ENCODE measurements at places on chromosomes 1 and 21.

DNA sequence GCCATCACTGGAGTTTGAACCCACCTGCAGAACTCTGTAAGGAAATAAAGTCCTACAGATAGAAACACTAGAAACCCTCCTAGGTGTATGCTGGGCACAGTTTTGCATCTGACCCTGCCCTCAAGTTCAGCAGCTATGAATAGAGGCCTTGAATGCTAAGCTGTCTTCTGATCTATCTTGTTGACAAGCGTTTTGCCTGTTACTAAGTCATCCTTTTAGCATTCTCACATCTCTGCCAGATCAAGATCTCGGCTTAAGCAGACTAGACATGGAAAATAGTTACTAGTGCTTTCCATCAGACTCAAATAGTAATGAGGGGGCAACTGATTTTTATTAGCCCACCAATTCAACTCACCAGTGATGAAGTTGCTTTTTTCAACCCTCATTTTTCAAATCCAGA, 10.5 kb downstream of the TBX15 start:
- no peak for DNase-seq

GRCh38 chr1:88228114-88228513, 456.0 kb upstream of the PKN2 start:
- DNase-seq, result no peak

- no peak for DNase-seq
These were observed 47.0 kb downstream of the SLC37A1 start for GRCh38 chr21:42560517-42561179.

DNA sequence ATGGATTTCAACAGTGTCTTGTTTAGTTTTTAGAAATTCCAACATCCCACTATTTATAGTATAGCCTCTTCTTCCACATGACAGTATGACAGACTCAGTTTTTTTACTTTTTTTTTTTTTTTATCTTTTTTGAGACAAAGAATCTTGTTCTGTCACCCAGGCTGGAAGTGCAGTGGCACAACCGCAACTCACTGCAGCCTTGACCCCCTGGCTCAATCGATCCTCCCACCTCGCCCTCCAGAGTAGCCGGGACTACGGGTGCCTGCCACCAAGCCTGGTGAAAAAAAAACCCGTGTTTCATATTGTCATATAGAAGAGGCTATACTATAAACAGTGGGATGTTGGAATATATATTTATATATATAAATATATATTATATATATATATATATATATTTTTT, 1.2 kb upstream of the DR1 start:
- no peak for DNase-seq

GRCh38 chr1:179305450-179305849, 11.9 kb downstream of the SOAT1 start:
- DNase-seq, result no peak

DNA sequence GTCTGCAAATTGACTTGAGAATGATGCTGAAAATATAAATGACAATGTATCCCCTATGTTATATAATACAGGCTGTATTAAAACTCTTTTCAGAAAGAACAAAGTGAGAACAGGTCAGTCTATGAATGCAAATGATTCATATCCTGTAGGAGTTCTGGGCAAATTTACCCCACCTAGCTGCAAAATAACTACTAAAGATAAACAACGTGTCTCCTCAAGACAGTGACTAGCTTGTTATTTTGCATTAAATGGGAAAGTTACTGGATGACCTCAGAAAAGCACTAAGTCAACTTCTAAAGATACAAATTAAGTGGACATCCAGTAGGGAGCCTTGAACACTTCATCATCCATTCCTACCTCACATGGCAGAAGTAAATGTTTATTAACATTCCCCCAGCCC, 11.1 kb downstream of the RNF19B start:
- no peak for DNase-seq

DNA sequence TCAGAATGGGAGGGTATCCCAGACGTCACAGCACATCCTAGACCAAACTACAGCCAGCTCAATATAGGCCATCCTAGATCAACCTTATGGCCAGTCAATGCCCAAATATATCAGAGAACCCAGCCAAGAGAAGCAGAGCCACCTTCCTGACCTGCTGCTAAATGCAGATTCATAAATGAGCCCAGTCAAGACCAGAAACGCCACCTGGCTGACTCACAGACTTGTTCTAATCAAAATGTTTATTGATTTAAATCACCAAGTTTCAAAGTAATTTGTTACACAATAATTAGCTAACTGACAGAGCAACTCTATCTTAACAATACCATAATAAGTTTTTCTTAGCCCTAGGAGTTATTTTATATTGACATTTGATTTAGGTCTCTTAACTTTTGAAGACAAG, 28.6 kb downstream of the ZNF644 start:
- DNase-seq, result no peak

DNA sequence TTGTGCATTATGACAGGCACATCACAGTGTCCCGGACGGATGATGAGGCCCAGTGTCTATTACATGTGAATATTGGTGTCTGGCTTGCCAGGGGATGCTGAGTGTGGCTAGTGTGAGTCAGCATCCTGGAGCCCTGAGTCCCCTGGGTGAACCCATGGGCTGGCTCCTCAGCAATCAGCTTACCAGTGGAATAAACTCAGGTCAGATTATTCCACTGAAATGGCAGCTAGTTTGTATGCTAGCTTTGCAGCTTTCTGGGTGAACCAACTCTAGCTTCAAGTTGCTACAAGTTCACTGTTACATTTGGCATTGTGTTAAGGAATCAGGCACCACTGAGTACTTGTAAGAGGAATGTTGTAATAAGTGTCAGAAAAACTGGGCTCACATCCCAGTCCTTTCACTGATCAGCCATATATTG, 23.9 kb upstream of the RPTN start:
- DNase-seq, result no peak

DNA sequence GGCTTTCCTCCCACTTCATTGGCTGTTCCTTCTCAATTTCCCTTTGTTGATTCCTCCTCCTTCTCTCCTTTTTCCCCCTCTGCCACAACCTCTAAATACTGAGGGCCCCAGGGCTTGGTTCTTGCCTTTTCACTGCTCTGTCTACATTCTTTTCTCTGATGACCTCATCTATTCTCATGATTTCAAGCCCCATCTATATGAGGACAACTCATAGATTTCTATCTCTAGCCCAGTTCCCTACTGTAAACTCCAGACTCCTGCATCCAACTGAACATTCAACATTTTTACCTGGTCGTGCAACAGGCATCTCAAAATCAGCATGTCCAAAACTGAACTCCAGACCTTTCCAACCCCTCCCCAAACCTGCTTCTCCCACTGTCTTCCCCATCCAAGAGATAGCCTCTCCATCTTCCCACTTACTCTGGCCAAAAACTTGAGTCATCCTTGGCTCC, 11.5 kb upstream of the SLC9A1 start:
- DNase-seq, result no peak

GRCh38 chr1:209911746-209912145, 26.3 kb upstream of the SYT14 start:
- no peak for DNase-seq

DNA sequence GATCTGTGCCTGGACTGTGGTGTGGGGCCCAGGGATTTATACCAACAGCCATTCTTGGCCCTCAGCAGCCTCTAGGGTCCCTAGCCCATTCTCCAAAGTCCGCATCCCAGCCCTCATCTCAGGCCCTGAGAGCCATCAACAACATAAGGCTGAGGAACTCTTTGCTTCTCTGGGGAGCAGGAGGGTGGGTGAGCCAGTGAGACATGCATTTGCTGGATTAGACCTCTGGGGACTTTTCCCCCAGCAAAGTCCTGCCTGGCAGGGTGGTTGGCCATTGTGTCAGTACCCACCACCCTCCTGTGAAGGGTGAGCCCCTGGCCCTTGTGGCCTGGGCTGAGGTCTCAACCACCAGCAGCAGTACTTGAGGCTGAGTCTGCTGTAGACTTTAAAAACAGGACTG, 24.2 kb upstream of the FAM20B start:
- no peak for DNase-seq

Data from CD4-positive, alpha-beta T cell treated with Interleukin-21 for 1 hour (primary cell).